Hypothalamus (tissue), 51 donors: ENCODE measurements at places on chromosomes 3 and 15.

- DNase-seq = no peak
Observed at GRCh38 chr15:67133738-67134066, 68.3 kb downstream of the SMAD3 start.

GRCh38 chr15:66214246-66214645 is 39.3 kb downstream of the MEGF11 start:
- no peak for DNase-seq

DNA sequence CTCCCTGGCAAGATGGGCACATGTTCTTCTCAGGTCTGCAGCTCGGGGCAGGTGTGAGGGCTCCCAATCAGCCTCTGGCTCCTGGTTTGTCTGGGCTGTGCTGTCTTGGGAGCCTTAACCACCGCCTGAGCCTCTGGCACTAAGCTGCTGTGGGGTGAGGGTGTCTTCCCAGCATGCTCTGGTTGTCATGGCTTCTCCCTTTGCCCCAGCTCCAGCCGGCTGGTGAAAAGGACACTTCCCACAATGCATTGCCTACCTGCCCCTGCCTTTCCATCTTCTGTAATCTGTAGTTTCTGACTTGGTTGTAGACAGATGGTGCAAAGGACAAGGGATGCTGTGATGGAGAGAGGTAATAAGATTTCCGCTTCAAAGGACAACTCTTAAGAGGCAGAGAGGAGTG is 295.3 kb downstream of the TLE3 start:
- DNase-seq = no peak

DNA sequence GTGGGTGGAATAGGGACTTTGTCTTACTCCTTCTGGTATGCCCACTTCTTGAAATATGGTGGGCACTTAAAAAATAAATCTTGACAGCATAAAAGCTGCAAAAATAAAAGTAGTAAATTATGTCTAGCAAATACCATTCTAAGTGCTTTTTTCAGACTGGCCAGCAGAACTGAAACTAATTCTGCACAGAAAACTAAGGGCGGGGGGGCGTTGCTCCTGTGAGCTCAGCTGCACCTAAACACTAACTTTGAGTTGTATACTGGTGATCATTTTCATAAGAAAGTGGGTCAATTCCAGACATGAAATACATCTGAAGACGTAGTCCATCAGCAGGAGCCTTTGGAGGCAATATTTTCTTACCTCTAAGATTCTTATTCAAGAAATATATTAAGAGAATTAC is 114.8 kb downstream of the WDR76 start:
- DNase-seq = no peak

- no peak for DNase-seq
Observed at GRCh38 chr15:100049936-100050876, 291.6 kb downstream of the ADAMTS17 start.

DNA sequence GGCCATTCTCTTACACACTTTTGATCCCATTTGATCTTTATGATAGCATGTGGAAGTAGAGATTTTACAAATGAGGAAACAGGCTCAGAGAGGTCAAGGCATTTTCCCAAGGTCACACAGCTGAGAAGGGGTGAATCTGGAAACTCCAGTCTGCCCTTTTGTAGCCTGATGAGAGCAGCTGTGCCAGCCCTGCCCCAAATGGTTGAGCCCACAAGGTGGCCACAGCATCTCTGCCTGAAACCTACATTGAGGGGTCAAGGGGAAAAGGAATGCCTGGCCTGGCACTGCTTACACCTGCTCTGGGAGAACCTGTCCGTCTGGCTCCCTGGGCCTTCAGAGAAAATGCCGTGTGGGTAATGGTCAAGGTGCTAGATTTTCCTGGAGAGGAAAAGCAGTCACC is 200.2 kb upstream of the LINGO1 start:
- DNase-seq = no peak
